ENCODE measurements at places on chromosomes 5 and 9. TPM values are rescaled to one million over a fixed set of nuclear protein-coding genes. Genes with fewer than 3 reads are reported as not detected.

GRCh38 chr9:108191065-108191464 lies 664.7 kb downstream of the ACTL7B start:
- no peak overlapping the region for H3K27ac ChIP-seq
- H3K4me1 ChIP-seq = no peaks in the 10 kb centered on the region
- no peak overlapping the region for H3K4me3 ChIP-seq
- no peaks in the 10 kb centered on the region for H3K27me3 ChIP-seq
- H3K36me3 ChIP-seq = no peaks in the 10 kb centered on the region

DNA sequence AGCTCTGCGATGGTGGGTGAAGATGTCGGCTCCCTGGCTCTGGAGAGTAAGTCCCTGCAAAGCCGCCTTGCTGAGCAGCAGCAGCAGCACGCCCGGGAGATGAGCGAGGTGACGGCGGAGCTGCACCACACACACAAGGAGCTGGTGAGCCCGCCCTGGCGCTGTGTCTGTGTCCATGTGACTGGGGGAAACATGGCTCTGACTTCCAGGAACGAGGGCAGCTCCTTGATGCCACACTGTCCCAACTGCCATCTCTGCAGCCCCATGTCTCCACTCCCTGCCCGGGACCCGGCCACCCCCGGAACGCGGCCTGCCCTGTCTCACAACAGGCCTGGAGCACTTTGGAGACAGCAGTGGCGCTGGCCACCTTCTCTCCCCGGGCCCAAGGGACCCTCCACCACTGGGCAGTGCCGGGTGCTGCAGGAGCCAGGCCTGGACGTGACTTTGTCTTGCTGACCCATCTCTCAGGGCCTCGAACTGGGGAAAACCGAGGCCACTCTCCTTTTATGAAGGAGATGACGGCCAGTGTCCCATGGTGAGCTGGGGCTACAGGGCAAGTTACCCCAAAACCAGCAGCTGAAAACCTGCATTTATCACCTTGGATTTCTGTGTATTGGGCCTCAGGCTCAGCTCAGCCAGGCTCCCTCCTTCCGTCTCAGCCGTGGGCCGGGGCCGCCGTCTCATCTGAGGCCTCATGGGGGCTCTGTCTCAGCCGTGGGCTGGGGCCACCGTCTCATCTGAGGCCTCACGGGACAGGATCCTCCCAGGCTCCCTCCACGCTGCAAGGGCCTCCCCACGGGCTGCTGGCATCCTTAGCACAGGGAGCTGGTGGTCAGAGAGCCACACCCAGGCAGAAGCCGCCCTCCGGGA lies 28.6 kb downstream of the CEP72 start:
- no peaks in the 10 kb centered on the region for H3K27me3 ChIP-seq
- H3K4me3 ChIP-seq = no peak overlapping the region
- DNase-seq = no peak
- no peak overlapping the region for H3K27ac ChIP-seq
- no peaks in the 10 kb centered on the region for H3K4me1 ChIP-seq

Gene TXNDC8
- total RNA-seq = not detected

Gene FOXD1
- not detected for total RNA-seq

DNA sequence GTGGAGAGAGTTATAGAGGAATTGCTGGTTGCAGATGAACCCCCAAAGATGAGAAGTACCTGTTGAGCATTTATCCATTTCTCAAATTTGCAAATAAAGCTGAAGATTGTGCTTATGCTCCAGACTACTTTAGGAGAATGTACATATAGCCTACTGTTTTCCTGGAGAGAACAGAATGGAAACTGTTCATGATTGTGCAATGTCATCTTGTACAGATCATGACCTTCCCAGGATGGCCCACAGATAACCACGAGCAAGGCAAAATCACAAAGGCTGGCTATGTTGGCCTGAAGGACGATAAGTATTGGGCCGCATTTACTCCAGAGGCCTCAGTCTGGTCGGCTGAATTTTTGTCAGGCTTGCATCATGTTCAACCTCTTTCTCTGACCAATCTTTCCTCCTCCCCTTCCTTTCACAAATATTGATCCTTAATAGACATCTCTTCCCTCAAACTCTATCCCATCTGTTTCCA lies 28.5 kb upstream of the RICTOR start:
- no peak for DNase-seq
- H3K4me3 ChIP-seq = no peak overlapping the region
- no peak overlapping the region for H3K27ac ChIP-seq
- H3K4me1 ChIP-seq = peaks cover 2% of the 10 kb centered on the region
- H3K36me3 ChIP-seq = no peaks in the 10 kb centered on the region

Gene LSM11
- 1.8 TPM for total RNA-seq

Gene PRDM9
- total RNA-seq = not detected

Gene C7
- 268 TPM for total RNA-seq

DNA sequence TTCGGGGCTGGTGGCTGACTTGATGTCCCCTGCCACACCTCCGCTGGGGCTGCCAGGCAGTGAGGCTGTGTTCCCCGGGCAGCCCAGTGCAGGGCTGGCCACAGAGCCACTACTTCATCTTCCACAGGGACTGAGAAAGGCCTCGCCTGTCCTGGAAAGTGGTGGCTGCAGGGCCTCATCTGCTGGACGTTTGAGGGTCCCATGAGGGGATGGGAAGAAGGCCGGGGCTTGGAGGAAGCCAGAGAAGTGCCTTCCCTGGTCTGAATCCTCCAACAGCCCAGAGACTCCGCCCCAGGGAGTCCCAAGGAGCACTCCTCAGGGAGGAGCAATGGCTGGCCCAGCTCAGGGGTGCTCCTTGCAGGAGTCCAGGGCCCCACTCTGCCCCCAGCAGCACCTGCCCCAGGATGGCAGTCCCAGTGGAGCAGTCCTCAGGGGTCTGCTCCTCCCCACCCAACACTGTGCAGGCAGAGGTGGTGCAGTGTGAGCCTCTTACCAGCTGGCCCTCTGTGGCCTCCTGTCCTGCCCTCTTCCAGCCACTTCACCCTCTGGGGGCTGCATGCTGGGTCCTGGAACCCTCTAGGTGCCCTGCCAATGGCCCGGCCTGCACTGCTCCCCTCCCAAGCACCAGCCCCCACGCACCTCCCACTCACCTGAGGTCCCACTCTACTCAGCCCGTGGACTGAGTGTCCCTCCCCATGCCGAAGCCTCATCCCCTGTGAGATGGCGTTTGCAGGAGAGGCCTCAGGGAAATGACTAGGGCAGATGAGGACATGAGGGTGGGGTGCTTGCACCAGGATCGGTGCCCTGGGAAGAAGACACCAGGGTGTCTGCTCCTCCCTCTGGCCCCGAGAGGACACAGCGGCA lies 47.3 kb upstream of the COL5A1 start:
- H3K36me3 ChIP-seq = peaks cover 1% of the 10 kb centered on the region
- DNase-seq = peak; percentile 27
- H3K27me3 ChIP-seq = no peaks in the 10 kb centered on the region
- H3K27ac ChIP-seq = no peak overlapping the region
- H3K4me1 ChIP-seq = peaks cover 3% of the 10 kb centered on the region
- H3K4me3 ChIP-seq = no peak overlapping the region

Gene SELENOP
- 944 TPM for total RNA-seq

GRCh38 chr5:54230936-54231685 lies 79.3 kb downstream of the ARL15 start:
- H3K27ac ChIP-seq = no peak overlapping the region
- H3K4me3 ChIP-seq = no peak overlapping the region
- no peaks in the 10 kb centered on the region for H3K27me3 ChIP-seq
- no peaks in the 10 kb centered on the region for H3K4me1 ChIP-seq
- no peaks in the 10 kb centered on the region for H3K36me3 ChIP-seq

DNA sequence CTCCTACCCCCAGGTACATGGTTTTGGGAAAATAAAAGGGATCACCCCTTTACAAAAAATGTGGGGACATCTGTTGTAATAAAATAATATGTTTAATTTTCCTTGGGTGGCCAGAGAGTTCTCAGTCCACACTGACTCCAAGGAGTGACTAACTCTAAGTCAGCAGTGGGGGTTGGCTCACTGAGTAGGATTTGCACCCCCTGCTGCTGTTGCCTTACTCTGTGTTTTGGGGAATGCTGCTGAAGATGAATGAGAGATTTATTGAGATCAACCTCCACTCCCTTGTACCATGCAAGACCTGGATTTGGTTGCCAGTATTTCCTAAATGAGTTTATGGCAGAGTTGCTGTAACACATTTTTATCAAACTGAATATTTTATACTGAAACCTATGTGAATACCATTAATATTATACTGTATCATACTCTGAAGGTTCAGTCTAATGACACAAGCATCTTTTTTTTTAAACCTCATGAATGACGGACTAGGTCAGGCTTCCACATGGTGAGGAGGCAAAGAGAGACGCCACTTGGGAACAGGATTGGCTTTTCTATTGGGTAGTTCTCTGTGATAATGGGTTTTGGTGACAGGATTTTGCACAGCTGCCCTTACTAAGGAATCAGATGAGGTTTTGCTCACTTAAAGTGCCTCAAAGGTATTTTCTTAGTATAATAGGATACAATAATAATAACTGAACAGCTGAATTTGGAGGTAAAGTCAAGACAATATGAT lies 121.3 kb upstream of the OSMR start:
- DNase-seq = no peak
- no peaks in the 10 kb centered on the region for H3K4me1 ChIP-seq
- no peaks in the 10 kb centered on the region for H3K36me3 ChIP-seq

- H3K27me3 ChIP-seq = no peaks in the 10 kb centered on the region
- H3K36me3 ChIP-seq = no peaks in the 10 kb centered on the region
- H3K4me1 ChIP-seq = peaks cover 71% of the 10 kb centered on the region
- H3K4me3 ChIP-seq = peak overlapping the region; percentile 80
- peak overlapping the region; percentile 100 for H3K27ac ChIP-seq
These were observed 681 bp upstream of the ETF1 start for GRCh38 chr5:138543730-138544104.

DNA sequence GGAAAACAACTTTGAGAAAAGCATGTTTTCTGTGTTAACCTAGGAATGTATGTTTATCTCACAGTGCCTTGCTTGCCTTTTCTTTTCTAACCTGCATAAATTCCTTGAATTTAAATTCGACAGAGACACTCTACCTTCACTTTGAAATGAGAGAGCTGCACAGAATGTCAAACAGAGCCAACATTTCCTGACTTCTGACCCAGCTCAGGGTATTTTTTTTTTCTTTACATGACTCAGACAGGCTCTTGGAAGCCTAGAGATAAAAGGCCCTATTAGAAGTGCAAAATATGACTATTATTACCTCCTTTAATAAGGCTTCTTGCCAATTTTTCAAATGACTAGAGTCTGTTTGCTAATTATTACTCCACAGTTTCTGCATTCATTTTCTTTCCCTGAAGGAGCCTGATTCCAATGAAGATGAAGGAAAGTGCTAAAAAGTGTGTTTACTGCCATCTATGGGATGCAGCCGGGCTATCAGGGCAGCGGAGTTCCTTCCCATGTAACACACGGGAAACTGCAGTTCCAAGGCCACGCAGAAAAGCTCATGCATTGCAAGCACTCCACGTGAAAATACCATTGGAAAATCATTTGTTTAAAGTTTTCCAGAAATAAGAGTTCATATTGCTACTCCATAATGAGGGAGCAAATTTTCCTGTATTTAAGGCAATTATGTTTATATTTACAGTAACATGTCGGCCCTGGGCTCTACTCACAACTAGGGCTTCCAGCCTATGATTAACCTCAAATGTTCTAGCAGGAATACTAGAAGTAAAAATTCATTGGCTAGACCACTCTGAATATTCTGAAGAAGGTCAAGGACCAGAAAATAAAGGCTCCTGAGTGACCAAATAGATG lies 485.6 kb downstream of the ZSWIM6 start:
- H3K4me1 ChIP-seq = no peaks in the 10 kb centered on the region
- H3K4me3 ChIP-seq = no peak overlapping the region
- DNase-seq = no peak
- no peak overlapping the region for H3K27ac ChIP-seq
- no peaks in the 10 kb centered on the region for H3K36me3 ChIP-seq

GRCh38 chr5:159031513-159031912 lies 68.2 kb downstream of the EBF1 start:
- DNase-seq = no peak
- H3K27me3 ChIP-seq = no peaks in the 10 kb centered on the region
- no peak overlapping the region for H3K4me3 ChIP-seq
- no peak overlapping the region for H3K27ac ChIP-seq
- H3K36me3 ChIP-seq = no peaks in the 10 kb centered on the region
- H3K4me1 ChIP-seq = peaks cover 6% of the 10 kb centered on the region

- no peak overlapping the region for H3K4me3 ChIP-seq
- H3K36me3 ChIP-seq = no peaks in the 10 kb centered on the region
- H3K27me3 ChIP-seq = no peaks in the 10 kb centered on the region
- no peaks in the 10 kb centered on the region for H3K4me1 ChIP-seq
- no peak overlapping the region for H3K27ac ChIP-seq
These were observed 44.2 kb upstream of the CFAP157 start for GRCh38 chr9:127662617-127663016.

Gene FYB1
- total RNA-seq = 14.6 TPM

GRCh38 chr5:169442403-169442874 lies 141.1 kb upstream of the SPDL1 start:
- H3K36me3 ChIP-seq = no peaks in the 10 kb centered on the region
- no peaks in the 10 kb centered on the region for H3K4me1 ChIP-seq
- peaks cover 12% of the 10 kb centered on the region for H3K27me3 ChIP-seq
- H3K4me3 ChIP-seq = no peak overlapping the region
- no peak overlapping the region for H3K27ac ChIP-seq

- DNase-seq = no peak
- H3K27ac ChIP-seq = peak overlapping the region; percentile 54
- H3K36me3 ChIP-seq = no peaks in the 10 kb centered on the region
These were observed 165.3 kb downstream of the BNC2 start for GRCh38 chr9:16705111-16705604.

Gene CBY3
- not detected for total RNA-seq

DNA sequence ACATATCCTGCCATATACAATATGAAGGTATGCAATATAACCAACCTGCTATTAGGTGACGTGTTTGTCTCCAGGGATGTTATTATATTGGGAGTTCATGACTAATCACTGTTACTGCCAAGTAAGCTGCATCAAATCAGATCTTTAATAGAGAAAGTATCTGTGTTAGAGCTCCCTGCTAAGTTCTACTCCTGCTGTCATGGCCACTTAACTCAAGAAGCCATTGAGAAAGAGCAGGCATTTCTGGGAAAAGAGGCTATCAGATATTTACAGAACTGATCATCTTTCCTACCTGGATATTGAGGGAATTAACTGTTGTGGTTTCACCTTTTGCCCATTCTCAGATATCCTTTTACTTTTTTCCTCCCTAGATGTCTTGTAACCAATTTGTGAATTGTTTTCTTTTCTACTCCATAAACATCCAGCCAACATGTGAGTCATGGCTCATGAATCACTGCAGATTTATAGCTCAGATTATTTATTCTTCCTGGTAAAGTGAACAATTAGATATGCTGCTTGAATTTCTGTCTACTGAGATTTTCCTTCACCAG lies 634.8 kb upstream of the FAM174A start:
- no peaks in the 10 kb centered on the region for H3K36me3 ChIP-seq
- H3K27me3 ChIP-seq = no peaks in the 10 kb centered on the region
- H3K4me1 ChIP-seq = no peaks in the 10 kb centered on the region

DNA sequence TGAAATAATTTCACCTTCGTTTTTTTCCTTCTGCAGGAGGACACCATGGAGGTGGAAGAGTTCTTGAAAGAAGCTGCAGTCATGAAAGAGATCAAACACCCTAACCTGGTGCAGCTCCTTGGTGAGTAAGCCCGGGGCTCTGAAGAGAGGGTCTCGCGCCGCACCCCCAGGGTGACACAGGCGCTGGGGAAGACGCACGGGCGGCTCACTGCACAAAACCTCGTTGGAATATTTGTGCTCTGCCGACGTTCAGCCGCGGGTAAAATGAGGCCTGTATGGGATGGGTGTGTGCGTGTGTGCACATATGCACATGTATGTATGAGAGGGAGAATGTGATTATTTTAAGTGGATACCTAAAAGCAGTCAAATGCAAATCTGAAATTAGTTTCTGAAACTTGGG lies 24.5 kb downstream of the QRFP start:
- no peaks in the 10 kb centered on the region for H3K27me3 ChIP-seq
- peaks cover 20% of the 10 kb centered on the region for H3K36me3 ChIP-seq
- no peak overlapping the region for H3K4me3 ChIP-seq
- H3K4me1 ChIP-seq = peaks cover 21% of the 10 kb centered on the region
- DNase-seq = no peak

GRCh38 chr5:71586052-71586940 lies 844 bp upstream of the MCCC2 start:
- peak overlapping the region; percentile 70 for H3K4me3 ChIP-seq
- no peaks in the 10 kb centered on the region for H3K36me3 ChIP-seq
- no peaks in the 10 kb centered on the region for H3K27me3 ChIP-seq
- DNase-seq = no peak

All from liver (tissue), 10 donors.